ENCODE measurements at places on chromosomes 6 and 20. TPM values are rescaled to one million over a fixed set of nuclear protein-coding genes. Genes with fewer than 3 reads are reported as not detected.

GRCh38 chr20:62925076-62925419, 1.3 kb downstream of the DIDO1 start:
- DNase-seq: no peak

- peak; percentile 24 for DNase-seq
These were observed at the start of gene ECI2 for GRCh38 chr6:4134841-4135664. Gene ECI2 (minus strand): TSS chr6:4135575. CDS start chr6:4135560, 15 bp downstream.

DNA sequence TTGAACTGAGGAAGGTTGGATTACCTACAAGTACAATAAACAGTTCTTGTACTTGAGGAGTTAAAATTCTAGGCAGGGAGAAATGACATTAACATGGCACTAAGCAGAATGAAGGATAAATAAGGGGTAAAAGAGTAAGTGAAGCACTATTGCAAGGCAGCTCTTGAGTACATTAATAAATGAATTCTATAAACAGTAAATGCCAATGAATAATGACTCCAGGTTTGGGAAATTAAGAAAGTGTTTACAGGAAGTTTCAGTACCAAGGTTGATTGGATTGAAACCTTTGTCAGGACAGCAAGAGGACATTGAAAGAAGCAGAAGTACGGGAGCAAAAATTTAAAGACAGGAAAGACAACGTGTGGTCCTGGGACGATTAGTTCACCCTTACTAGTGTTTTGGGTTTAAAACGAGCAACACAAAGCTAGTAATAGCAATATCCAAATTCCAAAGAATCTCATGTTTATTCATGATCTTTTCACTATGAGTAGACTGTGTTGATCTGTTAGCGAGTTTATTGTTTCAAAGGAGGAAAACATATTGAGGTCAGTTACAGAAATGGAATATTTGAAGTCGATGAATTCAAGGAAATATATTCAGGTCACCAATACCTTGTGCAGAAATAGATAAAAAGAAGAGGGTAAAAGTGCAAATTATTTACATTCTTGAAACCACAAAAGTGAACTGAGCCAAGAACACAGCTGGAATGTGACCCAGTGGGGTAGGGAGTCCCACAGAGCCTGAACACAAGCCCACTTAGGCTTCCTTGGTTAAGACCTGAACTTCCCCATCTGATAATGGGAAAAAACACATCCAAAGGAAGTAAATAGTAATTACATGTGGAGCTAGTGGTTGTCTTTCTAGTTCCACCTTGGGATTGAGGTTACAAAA, 80.8 kb downstream of the MKKS start:
- no peak for DNase-seq

DNA sequence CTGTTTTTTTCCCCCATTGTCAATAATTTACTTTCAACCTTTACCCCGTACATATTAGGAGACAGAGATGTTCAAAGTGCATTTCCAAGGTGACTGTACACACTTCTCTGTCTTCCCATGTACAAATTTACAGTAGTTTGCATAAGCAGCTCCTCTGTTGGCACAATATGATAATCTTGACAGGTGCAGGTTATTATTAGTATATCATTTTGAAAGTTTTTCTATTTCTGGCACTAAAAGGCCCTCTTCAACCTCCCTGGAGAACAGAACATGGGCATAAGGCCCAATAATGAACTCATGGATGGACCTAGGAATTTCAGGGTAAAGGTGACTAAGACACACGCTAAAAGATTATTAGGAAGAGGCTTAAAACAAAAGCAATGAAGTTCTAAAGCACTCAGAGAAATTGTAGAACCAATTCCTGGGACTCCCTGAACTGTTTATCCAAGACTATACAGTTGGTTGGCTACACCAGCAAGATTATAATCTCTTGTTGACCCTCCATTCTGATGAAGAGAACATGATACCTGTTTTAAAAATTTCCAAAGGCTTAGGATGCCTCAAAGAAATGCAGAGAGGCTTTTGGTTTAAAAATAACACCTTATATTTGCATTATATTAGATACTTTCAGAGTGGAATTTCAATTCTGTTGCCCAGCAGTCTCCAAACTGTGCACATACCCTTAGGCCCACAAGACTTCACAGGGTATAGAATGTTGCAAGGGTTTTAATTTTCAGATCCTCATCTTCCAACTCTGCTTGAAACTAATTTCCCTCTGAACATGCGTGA, 1.1 kb downstream of the AIG1 start:
- no peak for DNase-seq

OR11A1 gene
- total RNA-seq: not detected

PLN gene
- total RNA-seq: 129 TPM

IL20RA gene
- not detected for total RNA-seq

DNA sequence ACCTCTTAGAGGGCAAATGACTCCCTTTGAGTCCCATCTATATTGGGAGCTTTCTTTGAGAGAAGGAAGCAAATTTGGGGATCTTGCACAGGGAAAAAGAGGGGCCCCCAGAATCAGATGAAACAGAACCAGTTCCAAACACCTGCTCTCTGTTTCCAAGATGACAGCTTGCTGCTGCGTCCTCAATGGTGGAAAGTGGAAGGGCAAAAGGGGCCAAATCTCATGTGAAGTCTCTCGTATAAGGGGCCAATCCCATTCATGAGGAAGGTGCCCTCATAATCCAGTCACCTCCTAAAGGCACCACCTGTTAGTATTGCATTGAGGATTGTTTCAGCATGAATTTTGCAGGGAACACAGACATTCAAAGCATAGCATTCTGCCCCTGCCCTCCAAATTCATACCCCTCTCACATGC, 483 bp upstream of the SERPINB1 start:
- DNase-seq: no peak

DNA sequence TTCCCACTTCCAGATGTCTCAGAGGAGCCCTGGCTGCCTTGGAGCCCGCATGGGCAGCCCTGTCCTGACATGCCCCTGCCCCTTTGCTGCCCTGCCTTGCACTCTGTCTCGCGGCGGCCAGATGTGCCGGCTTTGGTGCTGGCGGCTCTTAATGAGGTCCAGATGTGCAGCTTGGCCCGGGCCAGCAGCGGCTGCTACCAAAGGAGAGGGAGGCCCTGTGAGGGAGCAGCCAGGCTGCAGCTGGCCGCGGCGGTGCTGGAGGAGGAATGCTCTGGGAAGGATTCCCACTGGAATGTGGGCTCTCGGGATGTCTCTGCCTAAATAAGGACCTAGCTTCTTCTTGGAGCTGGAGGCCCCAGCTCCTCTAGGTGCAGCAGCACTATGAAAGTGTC, 72.4 kb downstream of the FGD2 start:
- no peak for DNase-seq

All from ascending aorta (tissue), 2 donors.